ENCODE measurements at places on chromosomes 5 and 9.

- DNase-seq, result no peak
These were observed 6.0 kb upstream of the PUM3 start for GRCh38 chr9:2849941-2850340.

- DNase-seq, result no peak
These were observed 37.9 kb downstream of the SH3TC2 start for GRCh38 chr5:149024943-149025342.

- no peak for DNase-seq
These were observed 15.2 kb downstream of the HCN1 start for GRCh38 chr5:45680950-45681349.

- DNase-seq, result no peak
These were observed 53.7 kb upstream of the ABCA1 start for GRCh38 chr9:104981543-104982129.

GRCh38 chr5:67343835-67344234 lies 147.2 kb upstream of the CD180 start:
- DNase-seq, result no peak

GRCh38 chr9:96020792-96021550 lies 145.5 kb downstream of the ERCC6L2 start:
- peak; percentile 32 for DNase-seq

- DNase-seq, result no peak
These were observed 2.5 kb upstream of the ZNF474 start for GRCh38 chr5:122126756-122127321.

DNA sequence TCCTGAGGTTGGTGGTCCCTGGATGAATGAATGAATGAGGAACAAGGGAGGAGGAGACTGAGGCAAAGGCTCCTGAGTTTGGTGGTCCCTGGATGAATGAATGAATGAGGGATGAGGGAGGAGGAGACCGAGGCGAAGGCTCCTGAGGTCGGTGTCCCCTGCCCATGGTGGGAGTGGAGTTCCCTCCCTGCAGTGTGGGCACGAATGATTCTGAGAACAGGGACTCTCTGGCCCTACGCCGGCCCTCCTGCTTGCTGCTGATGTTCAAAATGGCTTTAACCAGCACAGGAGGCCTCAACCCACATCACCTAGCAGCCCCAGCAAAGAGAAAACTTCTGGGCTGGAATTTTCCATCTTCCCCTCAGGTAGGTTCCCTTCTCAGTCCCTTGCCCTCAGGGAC lies 377.8 kb downstream of the IRX2 start:
- DNase-seq, result no peak

- DNase-seq, result no peak
These were observed 450.9 kb upstream of the ZNF608 start for GRCh38 chr5:125197321-125197720.

DNA sequence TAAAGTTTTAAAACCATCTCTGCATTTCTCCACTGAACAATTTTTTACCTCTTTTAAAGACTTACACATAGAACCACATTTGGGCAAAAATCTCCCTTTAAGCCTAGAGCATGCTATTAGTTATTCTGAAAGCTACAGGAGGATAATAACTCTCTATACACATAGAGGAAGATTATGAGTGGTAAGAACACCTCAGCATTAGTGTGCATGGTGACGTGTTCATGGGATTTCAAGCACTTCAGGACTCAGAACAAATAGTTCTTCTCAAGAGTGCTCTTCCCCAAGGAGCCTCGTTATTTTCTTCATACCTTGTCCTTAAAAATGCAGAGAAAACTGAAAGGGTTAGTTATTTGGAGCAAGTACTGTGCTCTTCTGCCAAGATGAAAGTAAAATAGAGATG lies 256.9 kb upstream of the TUSC1 start:
- DNase-seq, result no peak

- DNase-seq, result no peak
These were observed 14.7 kb upstream of the PWWP2A start for GRCh38 chr5:160133918-160134304.

- no peak for DNase-seq
These were observed 50.5 kb upstream of the TNFSF15 start for GRCh38 chr9:114856215-114856941.

DNA sequence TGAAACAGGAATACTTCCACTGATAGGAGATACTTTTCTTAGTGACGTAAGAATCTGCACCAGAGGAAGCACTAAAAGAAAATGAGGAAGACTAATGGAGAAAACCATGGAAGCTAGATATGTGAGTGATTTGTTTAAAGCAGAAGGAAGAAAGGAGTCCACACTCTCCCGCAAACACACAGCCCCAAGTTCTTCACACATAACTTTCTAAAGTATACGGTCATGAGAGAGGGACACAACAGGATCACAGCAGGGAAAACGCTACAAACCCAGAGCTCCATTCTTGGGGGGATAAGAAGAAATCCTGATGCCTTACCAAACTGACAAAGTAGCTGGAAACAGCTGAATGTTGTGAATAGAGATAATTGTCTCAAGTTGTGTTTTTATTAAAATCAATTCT lies 222.2 kb upstream of the TMEM161B start:
- DNase-seq, result no peak

DNA sequence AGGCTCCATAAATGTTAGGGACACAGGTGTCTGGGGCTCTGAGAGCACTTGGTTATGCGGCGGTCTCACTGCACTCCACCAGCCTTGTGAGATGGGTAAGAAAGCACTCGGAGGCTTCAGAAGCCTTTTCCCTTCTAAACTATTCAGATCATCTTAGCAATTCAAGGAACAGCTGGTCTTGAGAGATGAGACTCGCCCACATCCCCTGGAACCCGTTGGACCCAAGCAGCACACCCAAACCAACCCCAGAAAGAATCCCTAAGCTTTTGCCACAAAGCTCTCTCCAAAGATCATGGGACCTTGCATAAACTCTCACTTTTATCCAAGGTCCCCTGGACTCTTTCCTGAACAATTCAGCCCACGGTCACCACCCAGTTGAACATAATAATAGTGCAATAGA lies 90.2 kb downstream of the RAPGEF1 start:
- DNase-seq, result no peak

DNA sequence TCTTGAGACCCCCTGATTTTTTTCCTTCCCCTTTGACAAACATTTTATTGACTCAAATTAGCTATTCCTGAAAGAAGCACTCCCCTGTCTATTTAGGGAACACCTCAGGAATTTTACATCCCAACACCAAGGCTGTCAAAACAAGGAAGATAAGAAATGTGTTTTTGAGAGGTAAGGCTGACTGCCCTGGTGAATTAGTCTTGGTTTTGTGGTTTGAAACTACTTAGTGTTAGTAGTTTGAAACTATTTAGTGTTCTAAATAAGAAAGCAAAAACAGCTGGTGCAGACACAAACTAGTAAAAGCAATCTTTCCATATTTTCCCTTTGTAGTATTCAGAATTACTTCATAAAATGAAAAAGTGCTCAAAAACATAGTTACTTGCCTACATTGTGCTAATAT lies 120.7 kb downstream of the PCSK1 start:
- DNase-seq, result no peak

DNA sequence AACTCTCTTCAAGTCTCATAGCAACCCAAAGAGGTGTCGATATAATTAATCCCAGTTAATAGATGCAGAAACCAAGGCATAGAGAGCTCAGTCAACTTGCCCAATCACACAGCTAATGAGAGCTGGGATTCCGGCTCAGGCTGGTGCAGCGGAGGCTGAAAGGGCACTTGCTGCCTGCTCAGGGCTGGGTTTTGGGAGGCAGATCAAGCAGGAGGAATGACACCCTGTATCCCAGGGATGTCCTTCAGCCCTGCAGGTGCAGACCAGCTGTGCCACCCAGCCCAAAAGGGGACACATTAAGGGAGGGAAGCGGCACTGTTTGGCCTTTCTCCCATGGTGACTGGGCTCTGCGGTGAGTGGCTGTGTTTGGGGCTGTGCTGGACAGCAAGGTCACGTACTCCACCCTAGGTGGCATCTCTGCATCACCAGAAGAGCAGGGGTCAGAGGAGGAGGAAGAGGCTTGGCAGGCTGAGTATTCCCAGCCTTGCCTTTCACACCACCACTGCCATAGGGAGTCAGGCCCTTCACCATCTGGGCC lies 124.1 kb downstream of the MVB12B start:
- no peak for DNase-seq

DNA sequence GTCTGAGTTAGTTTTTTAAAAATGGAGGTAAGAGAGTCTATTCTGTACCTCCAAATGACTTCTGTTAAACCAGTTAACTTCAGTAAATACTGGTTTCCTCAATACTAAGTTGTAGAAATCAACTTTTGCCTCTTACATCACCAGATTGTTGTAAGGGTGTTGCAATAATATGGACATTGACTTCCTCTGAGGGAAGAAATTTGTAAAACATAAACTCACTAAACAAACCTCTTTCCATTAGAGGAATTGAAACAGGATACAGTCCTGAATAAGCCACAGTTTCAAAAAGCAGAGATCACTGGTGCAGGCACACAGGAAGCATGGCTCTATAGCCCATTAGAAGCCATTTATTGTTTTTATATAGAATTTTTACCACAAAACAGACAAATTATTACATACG lies 32.7 kb upstream of the SLCO6A1 start:
- DNase-seq, result no peak

DNA sequence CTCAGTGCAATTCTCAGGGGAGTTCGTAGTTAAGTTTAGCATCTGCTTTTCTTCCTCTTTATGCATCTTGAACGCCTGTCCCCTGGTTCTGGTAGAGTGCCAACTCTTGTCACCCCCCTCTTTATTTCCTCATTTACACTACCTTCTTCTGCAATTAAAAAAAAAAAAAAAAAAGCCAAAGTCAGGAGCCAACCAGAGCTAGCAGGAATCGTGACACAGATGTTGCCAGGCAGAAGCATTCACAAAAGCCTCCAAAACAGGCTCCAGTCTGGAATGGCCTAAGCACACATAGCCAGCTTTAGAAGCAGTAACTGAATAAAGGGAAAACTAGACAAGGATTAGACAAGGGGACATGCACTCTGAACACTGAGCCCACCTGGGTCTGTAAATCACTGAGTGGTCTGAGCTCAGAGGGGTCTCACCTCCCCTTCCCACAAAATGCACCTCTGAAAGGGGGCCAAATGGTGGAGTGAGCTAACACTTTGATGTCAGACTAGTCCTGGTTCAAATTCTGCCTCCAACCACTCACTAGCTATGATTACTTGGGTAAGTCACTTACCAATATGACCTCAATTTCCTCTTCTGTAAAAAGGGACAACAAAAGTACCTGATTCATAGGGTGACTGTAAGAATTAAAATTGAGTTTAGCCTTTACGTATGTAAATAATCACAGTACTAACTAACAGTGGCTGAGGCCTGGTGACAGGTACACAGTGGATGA lies 2.0 kb downstream of the CD74 start:
- peak; percentile 12 for DNase-seq

DNA sequence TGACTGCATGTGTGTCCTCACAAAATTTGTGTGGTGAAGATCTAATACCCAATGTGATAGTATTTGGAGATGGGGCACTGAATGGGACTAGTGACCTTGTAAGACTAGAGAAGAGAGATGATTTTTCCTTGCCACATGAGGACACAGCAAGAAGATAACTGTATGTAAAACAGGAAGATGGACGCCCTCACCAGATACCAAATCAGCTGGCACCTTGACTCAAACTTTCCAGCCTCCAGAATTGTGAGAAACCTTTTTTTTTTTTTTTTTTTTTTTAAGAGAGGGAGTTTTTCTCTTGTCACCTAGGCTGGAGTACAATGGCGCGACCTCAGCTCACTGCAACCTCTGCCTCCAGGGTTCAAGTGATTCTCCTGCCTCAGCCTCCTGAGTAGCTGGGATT lies 40.3 kb downstream of the UBTD2 start:
- no peak for DNase-seq

- no peak for DNase-seq
These were observed 107.1 kb downstream of the FBXO4 start for GRCh38 chr5:42032137-42032536.

GRCh38 chr9:1978941-1979340 lies 36.2 kb upstream of the SMARCA2 start:
- DNase-seq, result no peak

- no peak for DNase-seq
These were observed 1.0 kb upstream of the NIM1K start for GRCh38 chr5:43190755-43191603.

GRCh38 chr5:126274763-126275125 lies 148.5 kb upstream of the GRAMD2B start:
- DNase-seq, result no peak

All from T-helper 2 cell (primary cell).